ENCODE measurements at places on chromosomes 2 and 18.

DNA sequence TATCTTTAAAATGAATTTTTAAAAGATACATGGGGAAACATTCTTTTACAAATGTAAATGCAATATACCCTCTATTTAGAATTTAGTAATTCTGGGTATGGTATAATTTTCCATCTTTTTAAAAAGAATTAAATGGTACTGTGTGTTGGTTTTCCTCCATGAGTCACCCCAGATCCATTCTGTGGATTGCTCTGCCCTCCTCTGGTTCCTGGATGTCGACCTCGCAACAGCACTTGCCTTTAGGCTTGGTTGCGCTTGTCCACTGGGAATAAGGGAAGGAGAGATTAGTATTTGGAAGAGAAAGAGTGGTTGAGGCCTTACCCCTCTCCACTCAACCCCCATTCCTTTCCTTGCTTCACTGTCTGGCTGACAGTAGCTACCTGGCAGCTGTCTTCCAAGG is 90.4 kb downstream of the FTCDNL1 start:
- no peak for DNase-seq

DNA sequence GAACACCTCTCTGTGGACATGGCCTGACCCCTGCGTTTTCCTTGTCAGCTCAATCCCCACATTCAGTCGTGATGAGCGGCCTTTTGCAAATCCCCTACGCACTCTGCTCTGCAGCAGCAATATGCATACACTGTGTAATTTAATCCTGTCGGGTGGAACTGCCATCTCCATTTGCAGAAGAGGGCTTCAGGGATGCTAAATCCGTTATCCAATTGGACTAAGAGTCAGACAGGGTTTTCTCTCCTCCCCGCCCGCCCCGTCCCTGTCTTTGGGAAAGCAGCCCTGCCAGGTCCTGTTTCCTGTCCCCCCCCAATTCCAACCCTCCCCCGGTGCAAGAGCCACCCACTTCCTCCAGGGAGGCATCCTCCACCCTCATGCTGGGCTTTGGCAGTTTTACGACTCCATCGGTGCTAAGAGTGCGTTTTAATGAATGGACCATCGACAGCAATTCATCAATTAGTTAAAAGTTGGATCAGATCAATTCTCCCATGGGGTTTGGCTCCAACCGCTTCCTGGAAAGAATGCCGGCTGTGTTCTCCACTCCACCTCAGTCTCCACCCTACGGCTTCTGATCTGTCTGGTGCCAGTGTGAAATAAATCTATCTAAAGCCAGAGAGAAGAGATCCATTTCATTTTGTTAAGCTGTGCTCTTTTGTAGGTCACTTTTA is 53.5 kb upstream of the ASAP2 start:
- DNase-seq = no peak

GRCh38 chr2:16149349-16150243 is 209.2 kb downstream of the MYCN start:
- DNase-seq = no peak

- no peak for DNase-seq
Measured at GRCh38 chr2:8549273-8549922, 132.5 kb upstream of the ID2 start.

GRCh38 chr2:144330951-144331673 is 188.8 kb downstream of the ZEB2 start:
- DNase-seq = peak; percentile 16

DNA sequence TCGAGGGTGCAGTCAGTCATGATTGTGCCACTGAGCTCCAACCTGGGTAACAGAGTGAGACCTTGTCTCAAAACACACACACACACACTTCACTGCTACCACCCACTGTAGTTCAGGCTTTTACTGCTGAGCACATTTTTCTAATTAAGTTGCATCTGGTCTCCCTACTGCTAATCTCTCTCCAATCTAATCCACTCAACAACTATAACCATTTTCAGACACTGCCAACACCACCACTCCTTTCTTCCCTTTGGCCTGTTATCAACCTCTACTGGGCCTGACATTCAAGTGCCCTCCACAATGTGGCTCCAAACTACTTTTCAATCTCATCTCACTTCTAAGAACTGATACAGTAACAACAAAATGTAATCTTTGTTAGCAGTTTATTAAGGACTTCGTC is 44.8 kb downstream of the RMP24 start:
- no peak for DNase-seq

- peak; percentile 34 for DNase-seq
Measured at GRCh38 chr18:31821545-31822171, 61.0 kb upstream of the SLC25A52 start.

DNA sequence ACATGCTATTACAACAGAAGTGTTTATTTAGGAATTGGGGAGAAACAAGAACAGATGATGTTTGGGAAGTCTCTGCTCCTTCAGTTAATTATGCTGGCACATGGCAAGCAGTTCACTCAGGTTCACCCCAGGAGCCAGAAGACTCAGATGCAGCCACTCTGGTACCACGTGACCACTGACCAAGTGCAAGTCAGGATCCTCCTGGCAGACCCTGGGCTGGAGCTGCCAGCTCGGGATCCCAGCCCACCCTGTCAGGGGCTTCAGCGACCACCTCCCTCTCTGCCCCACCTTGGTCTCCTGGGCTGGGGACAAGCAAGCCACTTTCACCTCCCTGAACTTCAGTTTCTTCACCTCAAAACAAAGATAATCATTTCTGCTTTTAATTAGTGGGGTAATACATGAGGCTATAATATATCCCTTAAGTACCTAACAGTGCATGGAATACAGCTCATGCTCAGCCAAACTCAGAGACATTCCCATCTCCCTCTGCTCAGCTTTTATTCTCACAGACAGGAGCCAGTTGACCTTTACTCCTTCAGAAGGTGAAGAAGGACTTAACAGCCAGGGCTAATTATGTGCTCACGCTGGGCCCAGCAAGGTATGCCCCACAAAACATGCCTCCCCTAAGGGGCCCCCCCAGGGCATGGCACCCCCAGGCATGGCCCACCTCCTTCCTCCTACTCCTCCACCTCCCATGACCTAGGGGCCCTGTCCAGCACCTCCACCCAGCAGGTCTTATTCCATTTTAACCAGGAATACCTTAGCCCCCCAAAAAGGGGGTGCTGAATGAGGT is 11.8 kb downstream of the CRACDL start:
- no peak for DNase-seq

DNA sequence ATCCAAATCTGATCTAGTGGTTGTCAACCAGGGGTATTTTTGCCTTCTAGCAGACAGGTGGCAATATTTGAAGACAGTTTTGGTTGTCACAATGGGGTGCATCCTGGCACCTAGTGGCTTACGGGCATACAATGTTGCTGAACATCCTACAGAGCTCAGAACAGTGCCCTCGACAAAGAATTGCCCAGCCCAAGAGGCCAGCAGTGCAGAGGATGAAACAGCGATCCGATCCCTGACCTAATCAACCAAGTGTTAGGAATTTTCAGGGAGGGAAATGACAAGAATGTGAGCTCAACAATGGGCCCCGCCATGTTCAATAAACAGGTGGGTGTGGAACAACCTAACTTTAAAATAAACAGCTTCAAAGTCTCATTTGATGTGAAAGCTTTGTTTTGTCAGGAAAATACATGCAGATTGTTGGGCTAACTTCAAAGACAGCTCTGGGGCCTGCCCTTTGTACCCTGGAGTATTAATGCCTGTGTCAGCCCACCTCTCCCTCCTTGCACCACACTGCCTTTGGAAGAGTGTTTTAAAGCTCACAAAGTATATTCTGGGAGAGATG is 22.5 kb upstream of the SCYGR5 start:
- DNase-seq = no peak

DNA sequence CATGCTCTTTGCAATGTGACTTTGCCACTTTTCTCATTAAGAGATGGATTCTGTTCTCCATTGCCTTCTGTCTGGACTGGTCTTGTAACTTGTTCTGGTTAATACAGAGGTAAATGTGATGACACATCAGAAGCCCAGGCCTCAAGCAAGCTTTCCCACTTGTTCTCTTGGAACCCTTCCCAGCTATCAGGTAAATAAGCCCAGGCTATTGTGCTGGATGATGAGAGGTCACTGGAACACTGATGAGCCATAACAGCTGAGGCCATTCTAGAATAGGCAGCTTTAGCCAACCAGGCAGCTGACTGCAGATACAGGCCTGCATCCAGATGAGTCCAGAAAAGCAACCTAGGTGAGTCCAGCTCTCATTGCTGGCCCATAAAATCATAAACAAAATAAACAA is 1007.0 kb upstream of the ACVR2A start:
- no peak for DNase-seq

DNA sequence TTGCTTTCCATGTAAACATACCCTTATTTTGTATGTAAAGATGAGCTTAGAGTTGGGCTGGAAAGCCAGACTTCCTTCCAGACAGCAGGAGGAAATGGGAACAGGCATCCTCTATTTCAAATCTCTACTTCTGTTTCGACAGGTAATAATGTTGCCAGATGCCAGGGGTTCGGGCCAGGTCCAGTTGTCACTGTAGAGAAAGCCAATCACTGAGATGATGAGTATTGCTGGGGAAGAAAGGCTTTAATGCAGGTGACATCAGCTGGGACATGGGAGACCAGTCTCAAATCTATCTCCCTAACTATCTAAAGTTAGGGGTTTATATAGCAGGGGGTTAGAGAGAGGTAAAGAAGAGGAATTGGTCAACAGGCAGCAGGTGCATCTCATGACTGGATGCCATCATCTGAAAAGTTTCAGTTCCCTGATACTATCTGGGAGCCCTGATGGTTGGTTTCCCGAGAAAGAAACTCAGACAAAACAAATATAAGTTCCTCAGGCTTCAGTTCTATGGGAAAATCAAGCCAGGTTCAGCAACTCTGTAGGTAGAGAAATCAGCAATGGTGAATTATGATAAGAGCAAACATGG is 9.3 kb upstream of the MTCL1 start:
- DNase-seq = no peak

GRCh38 chr18:42112657-42113420 is 157.8 kb downstream of the PIK3C3 start:
- no peak for DNase-seq

DNA sequence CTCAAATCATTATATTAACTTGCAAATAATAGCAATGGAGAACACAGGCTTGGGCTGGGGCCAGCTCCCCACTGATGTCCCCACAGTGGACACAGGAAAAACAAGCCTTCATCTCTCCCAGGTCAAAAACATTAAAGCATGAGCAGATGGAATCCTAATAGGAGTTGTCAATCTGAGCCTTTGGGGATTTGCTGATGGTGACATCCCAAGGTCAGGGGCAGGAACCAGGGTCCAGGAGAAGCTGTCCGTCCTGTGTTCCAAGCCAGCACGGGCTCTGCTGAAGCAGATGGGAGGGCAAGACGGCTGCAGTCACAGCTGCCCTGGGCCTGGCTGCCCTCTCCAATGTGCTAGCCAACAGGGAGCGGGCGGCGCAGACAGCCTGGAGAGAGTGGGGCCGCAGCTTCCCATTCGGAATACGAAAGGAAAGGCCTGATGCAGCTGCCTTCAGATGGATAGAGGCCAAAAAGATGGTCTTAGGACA is 135.5 kb downstream of the NDUFA10 start:
- no peak for DNase-seq

DNA sequence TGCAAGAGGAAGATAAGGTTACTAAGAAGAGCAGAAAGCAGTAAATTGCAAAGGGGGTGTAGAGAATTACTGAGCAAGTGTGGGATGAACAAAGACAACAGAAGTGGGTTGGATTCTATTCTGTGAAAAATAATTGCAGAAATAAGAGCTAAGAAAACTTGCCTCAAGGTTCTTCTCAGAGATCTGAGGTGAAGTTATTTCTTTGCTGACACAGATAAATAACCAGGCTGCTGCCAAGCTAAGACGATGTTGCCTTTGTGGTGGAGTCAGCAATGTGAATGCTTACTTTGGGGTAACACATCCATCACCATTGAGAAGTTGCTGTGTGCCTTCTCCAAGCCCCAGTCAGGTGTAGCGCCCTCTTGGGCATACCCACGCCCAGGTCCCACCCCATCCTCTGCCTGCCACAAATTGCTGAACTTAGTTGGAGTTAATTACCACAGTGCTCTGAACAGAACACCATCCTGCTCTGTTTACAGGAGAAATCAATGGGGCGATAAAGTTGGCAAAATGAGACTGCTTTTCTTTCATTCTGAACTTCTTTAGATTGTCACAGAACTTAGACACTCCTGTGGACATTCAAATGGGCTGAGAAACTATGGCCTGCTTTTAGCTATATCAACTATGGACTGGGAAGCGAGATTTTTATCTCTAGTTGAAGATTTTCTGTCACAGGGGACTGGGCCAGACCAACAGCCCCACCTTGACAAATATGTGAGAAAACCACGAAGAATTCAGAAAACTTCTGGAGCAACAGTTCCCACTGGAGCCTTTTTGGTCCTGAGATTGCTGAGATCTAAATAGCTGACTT is 283.6 kb downstream of the TMX3 start:
- no peak for DNase-seq

GRCh38 chr2:234825616-234826015 is 126.2 kb upstream of the SH3BP4 start:
- no peak for DNase-seq

DNA sequence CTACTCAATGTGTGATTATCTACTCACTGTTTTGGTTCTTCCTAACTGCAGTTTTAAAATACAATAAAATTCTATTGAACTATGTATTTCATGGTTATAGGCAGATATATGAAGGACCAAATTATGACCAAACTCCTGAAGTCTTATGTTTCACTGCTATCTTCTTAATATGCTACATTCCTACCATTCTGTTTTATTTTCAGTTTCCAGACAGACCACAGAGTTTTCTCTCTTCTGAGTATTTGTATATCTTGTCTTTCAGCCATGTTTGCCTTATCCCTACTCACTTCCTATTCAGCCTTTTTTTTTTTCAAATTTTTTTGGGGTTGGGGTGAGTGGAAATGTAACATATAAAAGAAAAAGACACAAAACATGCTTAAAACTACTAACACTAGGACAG is 6.3 kb downstream of the RFTN2 start:
- no peak for DNase-seq

- DNase-seq = no peak
Measured at GRCh38 chr2:69624131-69624530, 19.4 kb downstream of the AAK1 start.

- DNase-seq = peak; percentile 34
Measured at GRCh38 chr18:43571078-43571689, 293.9 kb upstream of the SYT4 start.

- no peak for DNase-seq
Measured at GRCh38 chr2:44821500-44821899, 120.0 kb upstream of the SIX3 start.

DNA sequence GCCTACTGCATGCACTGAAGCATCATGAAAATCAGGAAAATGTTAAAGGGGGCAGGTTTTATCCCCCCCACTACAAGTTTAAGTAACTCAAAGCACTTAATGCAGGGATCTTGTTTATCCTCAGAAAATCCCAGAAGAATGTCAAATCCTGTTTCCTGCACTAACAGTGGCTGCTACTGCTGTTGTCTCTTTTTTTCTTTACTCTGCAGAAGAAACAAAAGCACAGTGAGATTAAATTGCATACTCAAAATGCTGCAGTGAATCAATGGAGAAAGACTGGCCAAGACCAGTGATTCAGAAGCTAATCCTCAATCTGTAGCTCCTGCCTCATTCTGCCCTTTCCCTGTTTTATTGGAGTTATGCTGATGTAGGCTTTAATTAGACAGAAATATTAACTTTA is 332.3 kb upstream of the FIGN start:
- DNase-seq = no peak

- no peak for DNase-seq
Measured at GRCh38 chr18:77254711-77255405, 5.2 kb downstream of the GALR1 start.

Data from hematopoietic multipotent progenitor cell (in vitro differentiated cells).